ENCODE measurements at places on chromosomes 12 and 14. TPM values are rescaled to one million over a fixed set of nuclear protein-coding genes. Genes with fewer than 3 reads are reported as not detected.

NDUFA12 gene
- polyA plus RNA-seq = 1,013 TPM

SERPINA12 gene
- polyA plus RNA-seq = not detected

TROAP gene
- polyA plus RNA-seq = not detected

ALDH1L2 gene
- polyA plus RNA-seq = 7.7 TPM

KRT78 gene
- polyA plus RNA-seq = not detected

CMKLR1 gene
- polyA plus RNA-seq = not detected
